Hematopoietic multipotent progenitor cell treated with erythropoietin and hydrocortisone succinate and interleukin-3 and kit ligand, for 17 days (in vitro differentiated cells): ENCODE measurements at places on chromosomes 3 and 15.

DNA sequence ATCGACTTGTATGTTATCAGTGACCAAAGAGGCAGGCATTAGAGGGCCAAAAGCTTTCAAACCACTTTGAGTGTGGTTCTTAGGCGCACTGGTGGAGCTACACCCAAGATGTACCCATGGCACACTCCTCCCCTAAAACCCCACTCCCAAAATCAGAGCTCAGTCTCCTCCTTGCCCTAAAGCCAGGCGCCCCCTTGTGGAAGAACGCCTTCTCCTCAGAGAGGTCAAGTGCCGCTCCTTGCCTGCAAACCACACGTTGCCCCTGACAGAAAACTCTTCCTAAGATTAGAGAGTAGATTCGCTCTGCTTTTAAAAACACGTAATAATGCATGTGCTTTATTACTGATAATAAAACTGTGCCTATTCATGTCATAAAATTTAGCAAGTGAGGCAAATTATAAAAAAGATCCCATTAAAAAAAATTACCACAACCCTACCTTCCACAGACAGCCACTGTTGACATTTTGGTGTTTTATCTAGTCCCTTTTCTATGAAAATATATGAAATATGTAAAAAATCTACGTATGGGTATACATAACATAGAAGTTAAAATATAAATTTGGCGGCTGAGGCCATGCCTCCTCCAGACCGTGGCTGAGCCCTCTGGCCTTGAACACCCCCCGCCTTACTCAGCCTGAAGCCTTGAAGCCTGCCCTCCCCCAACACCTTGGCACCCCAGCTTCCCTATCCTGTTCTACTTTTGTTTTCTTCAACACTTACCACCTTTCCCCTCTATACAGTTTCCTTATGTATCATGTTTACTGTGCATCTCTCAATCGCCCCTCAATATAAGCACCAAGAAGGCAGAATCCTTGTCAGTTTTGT, 33.5 kb downstream of the BCL2L10 start:
- DNase-seq: peak; percentile 80

GRCh38 chr3:4588466-4588865, 95.3 kb downstream of the ITPR1 start:
- DNase-seq: no peak

GRCh38 chr3:65331730-65332129, 643.9 kb upstream of the ADAMTS9 start:
- DNase-seq: no peak

GRCh38 chr3:48696156-48696555, 10.4 kb upstream of the NCKIPSD start:
- no peak for DNase-seq

DNA sequence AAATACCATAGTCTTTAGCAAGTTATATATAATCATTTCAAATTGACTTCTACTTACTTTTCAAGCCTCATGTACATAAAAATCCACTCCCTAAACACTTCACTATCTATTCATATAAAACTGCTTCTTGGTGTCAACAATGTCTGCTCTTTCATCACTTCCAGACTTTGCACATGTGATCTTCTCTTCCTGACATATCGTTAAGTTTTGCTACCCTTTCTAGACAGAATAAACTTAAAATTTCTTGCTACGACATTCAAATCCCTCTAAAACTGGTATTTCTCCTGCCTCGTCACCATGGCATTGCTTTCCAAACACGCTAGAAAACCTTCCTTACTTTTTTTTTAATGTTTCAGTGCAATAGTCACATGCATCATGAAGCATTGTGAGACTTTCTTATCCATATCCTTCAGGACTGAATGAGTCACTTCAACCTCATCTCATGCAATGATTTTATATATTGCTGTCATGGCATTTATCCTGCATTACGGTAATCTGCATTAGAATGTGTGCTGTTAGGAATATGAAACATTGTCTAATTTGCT, 122.8 kb downstream of the GMNC start:
- no peak for DNase-seq

DNA sequence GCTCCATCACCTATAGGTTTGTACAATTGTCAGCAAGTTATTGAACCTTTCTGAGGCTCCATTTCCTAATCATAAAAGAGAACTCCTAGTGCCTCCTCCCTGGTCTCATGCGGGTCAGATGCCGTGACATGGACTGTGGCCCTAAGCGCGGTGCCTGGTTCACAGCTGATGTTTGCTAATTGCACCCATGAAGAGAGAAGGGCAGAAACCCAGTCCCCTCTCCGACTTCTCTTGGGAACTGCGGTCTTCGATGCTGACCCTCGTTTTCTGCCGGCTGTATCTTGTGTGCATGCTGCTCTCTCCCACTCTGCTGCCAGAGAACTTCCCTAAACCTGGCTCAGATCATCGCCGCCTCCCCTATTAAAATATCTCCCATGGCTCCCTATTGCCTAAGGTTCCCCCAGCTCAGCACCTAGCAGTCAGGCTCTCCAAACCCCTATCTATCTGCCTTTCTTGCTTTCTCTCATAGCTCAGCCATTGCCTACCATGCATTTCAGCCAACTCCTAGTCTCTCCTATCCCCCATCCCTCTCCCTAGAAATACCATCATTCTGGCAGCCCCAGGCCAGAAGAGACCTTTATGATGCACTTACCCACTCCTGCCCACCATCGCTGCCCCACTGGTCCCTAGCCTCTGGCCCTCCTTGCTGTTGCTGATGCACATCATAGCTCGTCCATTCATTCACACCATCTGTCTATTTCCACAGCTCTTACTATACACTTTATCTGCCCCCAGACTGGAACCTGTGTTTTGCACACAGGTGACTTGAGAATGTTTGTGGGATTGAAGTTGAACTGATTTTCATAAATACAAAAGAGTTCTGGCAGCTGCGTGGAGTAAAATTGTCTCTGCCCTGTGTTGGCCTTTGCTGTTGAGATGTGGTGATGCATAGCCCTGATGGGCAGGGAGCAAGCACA, 6.6 kb downstream of the ISG20 start:
- DNase-seq: no peak

GRCh38 chr3:87145553-87145952, 81.6 kb upstream of the CHMP2B start:
- peak; percentile 7 for DNase-seq

- no peak for DNase-seq
Measured at GRCh38 chr3:114646526-114646925, 352.7 kb downstream of the TIGIT start.
